ENCODE measurements at places on chromosomes 2 and 18.

GRCh38 chr2:222776792-222777191 is 84.0 kb upstream of the ACSL3 start:
- no peak for DNase-seq

- DNase-seq: no peak
Observed at GRCh38 chr2:235160281-235160810, 208.5 kb downstream of the SH3BP4 start.

DNA sequence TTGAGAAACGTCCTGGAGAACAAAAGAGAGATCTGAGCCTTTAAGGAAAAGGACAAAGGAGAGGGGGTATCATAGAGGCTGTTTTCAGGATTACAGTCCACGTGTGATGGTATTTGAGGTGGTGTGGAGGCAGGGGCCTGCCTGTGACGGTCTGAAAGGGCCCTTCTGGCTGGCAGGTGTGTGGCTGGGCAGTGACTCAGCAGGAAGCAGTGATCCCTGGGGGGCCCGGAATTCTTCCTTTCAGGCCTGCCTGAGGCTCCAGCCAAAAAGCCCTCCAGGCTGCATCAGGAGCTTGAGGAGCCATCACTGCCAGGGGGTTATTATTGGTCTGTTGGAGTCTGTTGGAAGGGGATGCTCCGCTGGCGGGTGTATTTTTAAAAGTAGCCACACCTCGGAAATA is 97.2 kb upstream of the TMEM18 start:
- no peak for DNase-seq

- DNase-seq: peak; percentile 85
Observed at GRCh38 chr2:3959372-3959771, 256.0 kb downstream of the DCDC2C start.

All from osteoblast (primary cell).